ENCODE measurements at places on chromosomes 5 and 9.
A peak's percentile ranks its signal among the peaks of the same experiment; 100 is the strongest.

GRCh38 chr5:149936044-149936699 is 8.4 kb downstream of the PDE6A start:
- DNase-seq = no peak

GRCh38 chr5:120882038-120882775 is 418.1 kb downstream of the PRR16 start:
- no peak for DNase-seq

DNA sequence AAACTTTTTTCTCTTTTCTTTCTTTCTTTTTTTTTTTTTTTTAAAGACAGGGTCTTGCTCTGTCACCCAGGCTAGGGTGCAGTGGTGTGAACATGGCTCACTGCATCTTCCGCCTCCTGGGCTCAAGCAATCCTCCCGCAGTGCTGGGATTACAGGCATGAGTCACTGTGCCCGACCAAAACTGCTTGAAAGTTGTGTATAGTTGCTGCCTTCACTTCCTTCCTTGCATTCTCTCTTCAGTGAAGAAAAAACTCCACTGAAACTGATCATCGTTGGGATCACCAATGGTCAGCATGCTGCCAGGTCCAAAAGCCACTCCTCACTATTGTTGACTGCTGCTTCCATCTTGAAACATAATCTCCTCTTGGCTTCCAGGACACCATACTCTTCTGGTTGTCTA is 66.6 kb upstream of the CTNNA1 start:
- DNase-seq = no peak

DNA sequence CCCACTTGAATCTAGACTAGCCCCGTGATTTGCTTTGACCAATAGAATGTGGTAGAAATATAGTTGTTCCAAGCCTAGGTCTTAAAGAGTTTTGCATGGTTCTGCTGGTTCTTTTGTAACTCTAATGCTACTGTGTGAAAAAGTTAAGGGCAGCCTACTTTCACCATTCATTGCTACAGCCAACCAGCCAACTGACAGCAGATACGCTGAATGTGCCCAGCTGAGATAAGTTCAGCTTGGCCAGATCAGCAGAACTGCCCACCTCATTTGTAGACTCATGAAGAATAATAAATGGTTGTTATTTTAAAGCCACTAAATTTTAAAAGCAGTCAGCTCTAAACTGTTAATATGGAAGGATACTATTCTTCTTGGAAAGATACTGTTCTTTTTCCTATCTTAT is 23.9 kb downstream of the NR3C1 start:
- no peak for DNase-seq

DNA sequence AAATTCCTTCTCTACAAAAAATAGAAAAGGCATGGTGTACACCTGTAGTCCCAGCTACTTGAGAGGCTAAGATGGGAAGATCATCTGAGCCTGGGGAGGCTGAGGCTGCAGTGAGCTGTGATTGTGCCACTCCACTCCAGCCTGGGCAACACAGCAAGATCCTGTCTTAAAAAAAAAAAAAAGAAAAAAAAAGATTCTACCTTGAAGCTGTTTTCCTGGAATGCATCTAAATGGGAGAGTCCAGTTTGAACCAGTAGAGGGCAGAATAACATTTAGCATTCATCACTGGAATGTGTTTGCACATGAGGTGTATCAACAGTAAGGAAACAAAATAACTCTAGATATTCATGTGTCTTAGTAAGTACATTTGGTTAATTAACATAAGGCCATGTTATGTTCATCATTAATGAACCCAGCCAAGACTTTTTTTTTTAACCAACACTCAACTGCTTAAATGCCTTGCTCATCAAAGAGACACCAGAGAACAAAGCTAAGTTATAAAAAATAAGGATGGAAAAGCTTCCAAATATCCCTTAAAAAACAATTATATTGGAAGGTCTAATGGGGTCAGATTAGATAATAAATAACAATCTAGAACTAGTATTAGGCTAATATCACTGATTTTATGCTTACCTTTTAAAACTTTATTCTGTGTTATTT is 16.1 kb downstream of the IFNE start:
- DNase-seq = peak; percentile 15

- no peak for DNase-seq
Measured at GRCh38 chr9:15417626-15418025, 5.0 kb upstream of the SNAPC3 start.

GRCh38 chr9:94720846-94721549 is 5.5 kb upstream of the AOPEP start:
- DNase-seq = no peak

GRCh38 chr5:104987074-104987473 is 1424.5 kb upstream of the NUDT12 start:
- no peak for DNase-seq

- no peak for DNase-seq
Measured at GRCh38 chr9:125486152-125486508, 220.9 kb downstream of the MAPKAP1 start.

DNA sequence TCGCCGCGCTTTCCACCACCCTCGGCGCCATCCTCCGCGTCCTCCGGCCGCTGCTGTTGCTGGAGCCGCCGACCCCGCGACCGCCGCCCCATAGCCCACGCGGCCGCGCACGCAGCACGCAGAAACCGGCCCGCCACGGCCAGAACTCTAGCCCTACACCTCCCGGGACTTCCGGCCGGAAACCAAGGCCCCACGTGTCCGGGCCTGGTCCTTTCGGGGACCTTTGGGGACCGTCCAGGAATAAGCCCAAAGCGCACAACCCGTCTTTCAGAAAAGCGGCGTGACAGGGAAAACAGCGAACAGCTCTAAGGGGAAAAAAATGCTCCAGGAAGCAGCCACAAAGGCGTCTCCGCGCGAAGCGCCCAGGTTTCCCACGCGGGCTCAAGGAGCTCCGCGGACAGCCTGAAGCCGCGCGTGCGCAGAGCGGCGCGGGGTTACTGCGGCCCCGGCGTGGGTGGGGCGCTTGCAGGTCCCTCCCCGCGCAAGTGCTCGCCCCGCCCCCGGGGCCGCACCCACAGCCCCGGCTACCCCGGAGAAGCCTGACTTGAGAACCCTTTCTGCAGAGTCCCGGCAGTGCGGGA is at the start of the genes NSUN2 and SRD5A1:
NSUN2 (minus strand) TSS at position 157 of the 581 bp plus-strand sequence; CDS start at position 92, 65 bp downstream.
SRD5A1 (plus strand) TSS at position 553 of the 581 bp plus-strand sequence. CDS start 137 bp downstream, outside the sequence.
- peak; percentile 90 for DNase-seq

GRCh38 chr5:124393584-124394379 is 352.7 kb downstream of the ZNF608 start:
- no peak for DNase-seq
